ENCODE measurements at places on chromosomes 6 and 20.

DNA sequence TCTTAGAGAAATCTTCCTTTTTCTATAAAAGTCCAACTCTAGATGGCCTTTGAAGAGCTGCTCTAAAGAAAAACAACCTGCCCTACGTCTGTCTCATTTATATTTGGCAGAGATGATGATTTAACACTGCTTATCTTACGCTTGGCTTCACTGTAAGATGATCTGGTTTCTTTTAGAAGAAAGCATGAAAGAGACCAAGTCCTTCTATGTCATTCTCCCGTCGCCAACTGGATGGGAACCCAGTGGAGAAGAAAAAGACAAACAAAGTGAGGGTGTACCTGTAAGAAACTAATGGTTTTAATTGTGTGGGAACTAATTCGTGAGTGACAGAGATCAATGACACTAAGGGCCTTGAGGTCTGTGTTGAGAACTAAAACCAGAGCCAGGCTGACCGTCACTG is 92.8 kb downstream of the MBOAT1 start:
- peak; percentile 22 for DNase-seq

GRCh38 chr6:16778521-16778920 is 17.3 kb upstream of the ATXN1 start:
- DNase-seq: no peak

GRCh38 chr6:148239801-148240460 is 102.7 kb upstream of the SASH1 start:
- DNase-seq: no peak

- DNase-seq: no peak
These were observed 898.2 kb upstream of the MAP3K7 start for GRCh38 chr6:91485047-91485446.

GRCh38 chr20:19427913-19428312 is 215.5 kb downstream of the SLC24A3 start:
- no peak for DNase-seq

DNA sequence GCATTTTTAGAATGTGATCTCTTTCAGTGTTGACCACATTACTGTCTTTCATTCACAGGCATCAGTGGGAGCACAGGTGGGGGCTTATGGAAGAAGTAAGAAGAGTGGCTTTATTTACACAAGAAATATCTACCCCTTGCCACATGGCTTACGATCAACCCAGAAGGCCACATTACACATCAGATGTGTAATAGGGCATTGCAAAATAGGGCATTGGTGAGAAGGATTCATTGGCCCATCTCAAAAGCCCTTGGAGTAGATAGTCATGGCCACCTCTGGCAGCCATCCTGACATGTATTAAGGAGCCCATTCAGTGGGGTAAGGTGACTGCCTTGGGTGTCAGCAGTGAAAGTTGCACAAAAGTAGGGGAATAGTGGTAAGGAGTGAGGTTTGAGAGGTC is 97.5 kb downstream of the MAFB start:
- DNase-seq: no peak

DNA sequence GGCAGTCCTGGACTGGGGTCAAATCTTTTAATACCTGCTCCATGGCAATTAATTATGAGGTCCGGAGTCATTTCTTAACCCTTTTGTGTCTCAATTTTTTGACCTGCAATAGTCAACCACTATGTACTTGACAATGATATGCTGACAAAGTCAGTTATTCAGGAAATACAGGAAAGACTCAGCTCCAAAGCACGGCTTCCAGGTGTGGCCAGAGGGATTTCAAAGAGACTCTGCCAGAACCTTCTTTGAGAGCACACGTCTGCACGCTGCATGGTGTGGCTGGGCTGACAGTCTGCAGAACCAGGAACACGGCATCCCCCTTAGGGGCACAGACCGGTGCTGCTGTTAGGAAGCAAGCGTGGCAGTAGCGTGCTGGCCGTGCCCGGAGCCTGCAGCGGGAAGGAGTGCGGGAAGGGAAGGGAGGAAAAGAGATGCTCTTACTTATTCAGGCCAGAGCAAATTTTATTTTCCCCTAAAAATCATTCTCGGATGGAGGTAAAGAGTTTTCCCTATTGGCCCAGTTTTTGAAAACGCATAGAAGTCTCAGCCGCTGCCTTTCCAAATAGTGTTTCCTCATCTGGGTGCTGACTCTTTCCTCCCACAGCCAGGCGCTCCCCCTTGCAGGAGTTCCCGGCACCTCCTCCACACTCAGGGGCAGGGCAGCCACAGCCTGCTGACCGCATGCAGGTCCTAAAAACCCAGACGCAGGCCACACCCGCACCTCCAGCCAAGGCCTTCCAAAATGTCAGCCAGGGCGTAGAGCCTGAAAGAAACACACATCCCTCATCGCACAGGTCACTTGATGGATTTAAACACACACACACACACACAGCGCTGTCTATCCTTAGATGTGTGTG is 187.4 kb upstream of the SNX9 start:
- no peak for DNase-seq

- DNase-seq: peak; percentile 18
These were observed 334.2 kb upstream of the RSPO3 start for GRCh38 chr6:126784161-126784790.

- no peak for DNase-seq
These were observed 664.8 kb upstream of the GJE1 start for GRCh38 chr6:141467881-141468280.

GRCh38 chr6:69866351-69866769 is at the start of gene COL19A1:
TSS of gene COL19A1 (plus strand) at chr6:69866556. CDS start at chr6:69879568, 13,012 bp downstream.
- peak; percentile 17 for DNase-seq

- no peak for DNase-seq
These were observed 226.3 kb downstream of the RNF144B start for GRCh38 chr6:18613319-18613925.

DNA sequence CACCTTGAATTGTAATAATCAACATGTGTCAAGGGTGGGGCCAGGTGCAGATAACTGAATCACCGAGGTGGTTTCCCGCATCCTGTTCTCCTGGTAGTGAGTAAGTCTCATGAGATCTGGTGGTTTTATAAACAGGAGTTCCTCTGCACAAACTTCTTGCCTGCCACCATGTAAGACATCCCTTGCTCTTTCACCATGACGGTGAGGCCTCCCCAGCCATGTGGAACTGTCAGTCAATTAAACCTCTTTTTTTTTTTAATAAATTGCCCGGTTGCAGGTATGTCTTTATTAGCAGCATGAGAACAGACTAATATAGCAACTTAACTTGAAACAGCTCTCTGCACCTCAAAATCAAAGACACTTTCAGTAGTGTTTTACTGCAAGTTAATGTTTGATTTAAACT is 121.6 kb downstream of the OGFRL1 start:
- DNase-seq: no peak

DNA sequence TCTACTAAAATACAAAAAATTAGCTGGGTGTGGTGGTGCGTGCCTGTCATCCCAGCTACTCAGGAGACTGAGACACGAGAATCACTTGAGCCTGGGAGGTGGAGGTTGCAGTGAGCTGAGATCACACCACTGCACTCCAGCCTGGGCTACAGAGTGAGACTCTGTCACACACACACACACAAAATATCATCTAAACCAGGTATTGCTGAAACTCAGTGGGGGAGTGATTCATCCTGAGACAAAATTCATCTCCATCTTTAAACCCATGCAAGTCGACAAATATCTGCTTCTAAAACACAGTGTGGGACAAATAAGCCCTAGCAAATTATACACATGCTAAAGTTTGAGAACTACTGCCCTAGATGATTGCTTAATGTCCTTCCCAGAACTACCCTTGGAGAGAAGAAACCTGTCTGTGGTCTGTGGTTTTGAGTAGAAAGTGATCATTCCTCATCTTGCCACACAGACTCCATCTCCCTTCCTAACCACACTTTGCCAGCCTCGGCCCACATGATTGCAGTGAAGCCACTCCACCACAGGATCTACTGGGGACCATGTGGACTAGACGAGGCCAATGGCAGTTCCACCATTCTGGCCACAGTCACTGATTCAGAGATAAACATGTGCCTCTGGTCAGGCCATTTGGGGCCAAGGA is 130.3 kb downstream of the OPRM1 start:
- no peak for DNase-seq

GRCh38 chr6:53734473-53735299 is 60.1 kb upstream of the LRRC1 start:
- peak; percentile 43 for DNase-seq

DNA sequence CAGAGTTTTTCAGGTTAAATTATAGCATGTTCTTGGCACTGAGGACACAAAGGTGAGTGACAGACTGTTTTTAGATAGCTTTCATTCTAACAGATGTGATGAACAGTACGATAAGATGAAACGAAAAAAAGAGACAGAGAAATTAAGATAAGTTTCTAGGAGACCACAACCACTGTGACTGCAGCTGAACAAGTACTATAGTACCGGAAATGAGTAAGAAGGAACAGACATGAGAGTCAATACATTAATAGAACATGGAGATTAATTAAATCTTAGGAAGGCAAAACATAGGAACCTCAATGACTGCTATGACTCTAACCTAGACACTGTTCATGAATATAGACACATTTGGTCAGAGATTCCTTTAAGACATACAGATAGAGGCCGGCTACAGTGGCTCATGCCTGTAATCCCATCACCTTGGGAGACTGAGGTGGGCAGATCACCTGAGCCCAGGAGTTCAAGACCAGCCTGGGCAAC is 40.2 kb downstream of the HBS1L start:
- DNase-seq: no peak

DNA sequence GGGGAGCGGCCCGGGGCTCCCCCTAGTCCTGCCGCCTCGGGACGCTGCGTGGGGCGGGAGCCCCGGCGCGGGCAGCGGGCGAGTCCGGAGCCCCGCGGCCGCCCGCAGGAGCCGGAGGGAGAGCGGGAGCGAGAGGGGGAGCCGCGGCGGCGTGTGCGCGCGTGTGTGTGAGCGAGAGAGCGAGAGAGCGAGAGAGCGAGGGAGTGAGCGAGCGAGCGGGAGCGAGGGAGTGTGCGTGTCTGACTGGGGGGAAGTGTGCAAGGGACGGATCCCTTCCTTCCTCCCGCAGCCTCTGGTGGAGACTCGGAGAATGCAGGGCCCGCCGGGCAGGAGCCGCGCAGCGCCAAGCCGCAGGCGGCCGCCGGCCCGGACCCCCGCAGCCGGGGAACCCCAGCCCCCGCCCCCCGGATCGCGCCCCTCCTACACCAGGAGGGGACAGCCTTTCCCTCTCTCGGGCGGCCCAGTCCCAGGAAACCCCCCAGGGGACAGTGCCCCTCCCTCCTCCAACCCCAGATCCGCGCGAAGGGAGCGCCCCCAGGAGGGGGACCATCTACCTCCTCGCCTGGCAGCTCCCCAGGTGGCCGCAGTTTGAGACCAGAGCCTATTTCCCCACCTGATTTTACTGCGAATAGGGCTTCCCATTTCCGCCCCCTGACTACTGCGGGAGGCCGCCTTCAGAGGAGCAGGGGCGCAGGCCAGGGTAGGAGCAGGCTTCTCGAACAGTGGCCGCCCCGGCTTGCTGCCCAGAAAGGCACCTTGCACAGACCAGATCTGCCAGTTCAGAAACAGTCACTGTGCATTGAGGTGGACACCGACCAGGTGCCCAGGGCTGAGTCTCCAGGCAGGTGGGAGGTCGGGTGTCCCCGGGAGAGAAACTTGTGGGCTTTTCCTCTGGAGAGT is at the start of gene CDH22:
Gene CDH22 (minus strand): TSS at position 241 of the 900 bp plus-strand sequence. CDS start 57,204 bp downstream, outside the sequence.
- peak; percentile 48 for DNase-seq

DNA sequence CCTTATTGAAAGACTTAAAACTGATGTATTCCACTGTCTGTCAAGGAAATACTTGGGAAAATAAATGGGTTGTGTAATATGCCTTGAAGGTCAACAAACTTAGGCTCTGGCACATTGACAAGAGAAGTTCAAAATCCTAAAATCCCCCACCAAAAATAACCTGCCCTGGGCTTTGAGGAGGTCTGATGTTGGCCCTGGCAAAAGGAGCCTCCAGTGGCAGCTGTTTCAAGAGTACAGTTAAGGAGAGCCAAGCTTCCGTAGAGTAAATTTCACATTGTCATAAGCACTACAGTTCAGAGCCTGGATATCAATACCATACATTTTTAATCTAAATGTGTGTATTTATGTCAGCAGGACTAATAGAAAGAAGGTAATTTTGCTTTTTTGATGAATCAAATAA is 282.7 kb downstream of the EYA4 start:
- no peak for DNase-seq

DNA sequence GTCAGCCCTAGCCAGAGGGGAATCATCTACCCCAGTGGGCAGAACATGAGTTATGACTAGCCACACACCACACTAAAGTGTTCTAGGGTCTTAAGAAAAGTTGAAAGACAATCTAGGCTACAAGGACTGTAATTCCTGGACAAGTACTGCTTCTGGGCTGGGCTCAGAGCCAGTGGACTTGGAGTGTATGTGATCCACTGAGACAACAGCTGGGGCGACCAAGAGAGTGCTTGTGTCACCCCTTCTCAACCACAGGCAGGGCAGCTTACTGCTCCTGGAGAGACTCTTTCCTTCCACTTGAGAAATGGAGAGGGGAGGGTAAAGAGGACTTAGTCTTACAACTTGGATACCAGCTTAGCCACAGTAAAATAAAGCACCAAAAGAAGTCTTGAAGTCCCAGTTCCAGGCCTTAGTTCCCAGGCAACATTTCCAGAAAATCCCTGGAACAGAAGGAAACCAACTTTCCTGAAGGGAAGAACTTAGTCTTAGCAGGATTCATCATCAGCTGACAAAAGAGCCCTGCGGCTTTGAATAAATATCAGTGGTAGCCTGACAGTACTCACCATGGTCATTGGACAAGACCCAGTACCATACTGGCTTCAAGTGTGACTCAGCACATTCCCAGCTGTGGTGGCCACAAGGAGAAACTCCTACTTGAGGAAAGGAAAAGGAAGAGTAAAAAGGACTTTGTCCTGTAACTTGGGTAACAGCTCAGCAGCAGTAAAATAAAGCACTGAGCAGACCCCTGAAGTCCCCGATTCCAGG is 355.1 kb upstream of the ADGRB3 start:
- no peak for DNase-seq

GRCh38 chr20:12906361-12906760 is 102.4 kb upstream of the SPTLC3 start:
- DNase-seq: peak; percentile 50

DNA sequence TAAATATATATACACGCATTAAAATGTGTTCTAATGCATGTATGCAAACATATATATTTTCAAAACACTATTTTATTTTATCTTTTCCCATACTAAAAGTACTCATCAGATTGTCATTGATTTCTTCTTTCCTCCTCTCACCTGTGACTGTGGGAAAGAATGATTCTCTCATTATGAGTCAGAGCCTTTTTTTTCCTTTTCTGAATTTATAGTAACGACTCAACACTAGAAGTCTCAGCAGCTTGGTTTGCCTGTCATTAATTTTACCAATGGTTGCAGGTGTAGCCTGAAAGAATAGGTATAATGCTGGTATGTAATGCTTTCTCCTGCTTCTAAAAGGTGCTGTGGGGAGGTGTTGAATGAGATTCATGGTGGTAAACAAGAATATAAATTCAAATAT is 328.7 kb downstream of the UTRN start:
- no peak for DNase-seq
